ENCODE measurements at places on chromosomes 11 and 22. TPM values are rescaled to one million over a fixed set of nuclear protein-coding genes. Genes with fewer than 3 reads are reported as not detected.

The UCP3 gene
- 3.7 TPM for total RNA-seq

The HTR3A gene
- total RNA-seq, result not detected

The PIH1D2 gene
- total RNA-seq, result not detected

The APOBEC3H gene
- 0.85 TPM for total RNA-seq

The MMP12 gene
- not detected for total RNA-seq

DNA sequence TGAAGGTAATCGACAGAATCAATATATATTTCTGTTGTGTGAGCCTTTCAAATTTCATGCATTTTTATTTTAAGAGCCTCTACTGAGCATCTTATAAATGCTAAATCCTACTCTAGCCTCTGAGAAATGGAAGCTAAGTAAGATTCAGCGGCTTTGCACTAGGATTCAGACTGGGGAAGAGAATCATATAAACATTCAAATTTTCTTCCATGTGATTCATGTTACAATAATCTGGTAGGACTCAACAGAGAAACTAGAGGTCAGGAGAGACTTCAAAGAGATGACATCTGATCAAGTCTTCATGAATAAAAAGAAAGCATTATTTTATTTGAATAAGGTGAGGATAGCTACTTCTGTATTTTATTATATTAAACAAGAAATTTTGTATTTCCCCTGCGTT, 538.9 kb downstream of the DLG2 start:
- no peak overlapping the region for H3K27ac ChIP-seq
- no peaks in the 10 kb centered on the region for H3K36me3 ChIP-seq
- H3K27me3 ChIP-seq, result no peaks in the 10 kb centered on the region
- no peak for DNase-seq
- H3K4me3 ChIP-seq, result no peak overlapping the region
- H3K4me1 ChIP-seq, result no peaks in the 10 kb centered on the region

DNA sequence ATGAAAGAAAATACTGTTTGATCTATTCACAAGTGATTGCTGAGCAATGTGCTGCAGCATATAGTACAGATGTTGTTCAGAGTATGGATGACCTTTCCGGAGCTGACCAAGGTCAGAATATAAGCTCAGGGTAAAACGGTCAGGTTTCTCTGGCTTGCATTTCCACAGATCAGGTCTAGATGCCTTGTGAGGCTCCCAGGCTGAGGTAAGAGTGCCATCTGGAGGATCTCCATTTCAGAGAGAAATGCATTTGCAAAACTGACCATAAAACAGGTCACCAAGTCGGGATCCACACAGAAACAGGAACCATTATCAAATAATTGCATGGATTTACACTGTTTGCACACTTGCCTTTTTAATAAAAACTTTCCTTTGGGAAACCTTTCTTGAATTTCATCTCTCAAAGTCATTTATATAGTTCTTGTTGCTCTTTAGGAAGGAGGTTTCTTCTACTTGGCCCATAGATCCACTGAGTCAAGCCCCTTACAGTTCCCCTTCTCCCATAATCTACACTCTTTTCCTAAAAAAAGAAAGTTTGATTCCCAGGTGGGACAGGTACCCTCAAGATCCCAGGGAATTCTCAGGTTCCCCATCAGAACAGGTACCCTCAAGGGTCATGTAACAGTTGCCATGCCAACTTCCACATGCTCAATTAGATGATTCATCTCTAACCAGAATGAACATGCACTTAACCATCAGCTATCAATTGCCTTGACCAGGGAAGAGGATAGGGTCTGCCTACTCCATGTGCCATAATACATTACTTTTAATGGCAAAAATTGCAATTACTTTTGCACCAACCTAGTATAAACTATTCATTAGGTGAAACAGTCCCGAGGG, 25.0 kb upstream of the TMPRSS5 start:
- no peaks in the 10 kb centered on the region for H3K27me3 ChIP-seq
- DNase-seq, result peak; percentile 1
- H3K4me3 ChIP-seq, result no peak overlapping the region
- H3K4me1 ChIP-seq, result no peaks in the 10 kb centered on the region

DNA sequence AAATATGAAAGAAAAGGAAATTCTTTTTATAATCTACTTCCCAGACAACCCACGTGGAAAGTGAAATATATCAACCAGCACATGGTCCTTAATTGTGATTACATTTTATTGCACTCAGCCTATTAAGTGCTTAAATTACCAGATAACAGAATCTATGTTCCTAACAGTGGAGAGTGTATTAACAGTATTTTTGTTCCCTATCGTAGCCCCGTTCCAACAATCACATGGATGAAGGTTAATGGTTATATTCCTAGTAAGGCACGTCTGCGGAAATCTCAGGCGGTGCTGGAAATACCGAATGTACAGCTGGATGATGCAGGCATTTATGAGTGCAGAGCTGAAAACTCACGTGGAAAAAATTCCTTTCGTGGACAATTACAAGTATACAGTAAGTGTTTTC, 626.1 kb upstream of the ARHGAP42 start:
- no peaks in the 10 kb centered on the region for H3K36me3 ChIP-seq
- H3K27ac ChIP-seq, result no peak overlapping the region
- DNase-seq, result no peak

DNA sequence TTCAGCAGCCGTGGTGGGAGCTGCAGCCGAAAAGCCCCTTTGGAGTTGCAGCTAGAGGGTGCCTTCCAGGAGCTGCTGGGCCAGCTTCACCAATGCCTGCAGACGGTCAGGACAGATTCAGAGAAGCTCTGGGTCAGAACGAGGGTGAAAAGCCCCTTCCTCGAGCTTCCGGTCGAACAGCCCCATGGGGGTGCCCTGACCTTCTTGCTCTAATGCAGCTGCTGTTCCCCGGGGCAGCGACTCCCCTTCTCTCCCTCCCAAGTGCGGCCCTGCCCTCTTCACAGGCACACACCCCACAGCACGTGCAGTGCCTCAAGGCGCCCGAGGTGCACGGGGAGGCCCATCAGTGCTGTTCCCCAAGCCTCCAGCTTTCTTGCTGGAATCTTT, 9.6 kb upstream of the IFITM3 start:
- no peak for DNase-seq
- H3K27me3 ChIP-seq, result no peaks in the 10 kb centered on the region
- no peaks in the 10 kb centered on the region for H3K36me3 ChIP-seq
- H3K4me1 ChIP-seq, result peaks cover 64% of the 10 kb centered on the region
- H3K27ac ChIP-seq, result no peak overlapping the region

- H3K4me3 ChIP-seq, result no peak overlapping the region
- DNase-seq, result no peak
- H3K4me1 ChIP-seq, result no peaks in the 10 kb centered on the region
- no peak overlapping the region for H3K27ac ChIP-seq
- H3K36me3 ChIP-seq, result no peaks in the 10 kb centered on the region
Measured at GRCh38 chr11:112368381-112368780, 107.7 kb upstream of the PLET1 start.

DNA sequence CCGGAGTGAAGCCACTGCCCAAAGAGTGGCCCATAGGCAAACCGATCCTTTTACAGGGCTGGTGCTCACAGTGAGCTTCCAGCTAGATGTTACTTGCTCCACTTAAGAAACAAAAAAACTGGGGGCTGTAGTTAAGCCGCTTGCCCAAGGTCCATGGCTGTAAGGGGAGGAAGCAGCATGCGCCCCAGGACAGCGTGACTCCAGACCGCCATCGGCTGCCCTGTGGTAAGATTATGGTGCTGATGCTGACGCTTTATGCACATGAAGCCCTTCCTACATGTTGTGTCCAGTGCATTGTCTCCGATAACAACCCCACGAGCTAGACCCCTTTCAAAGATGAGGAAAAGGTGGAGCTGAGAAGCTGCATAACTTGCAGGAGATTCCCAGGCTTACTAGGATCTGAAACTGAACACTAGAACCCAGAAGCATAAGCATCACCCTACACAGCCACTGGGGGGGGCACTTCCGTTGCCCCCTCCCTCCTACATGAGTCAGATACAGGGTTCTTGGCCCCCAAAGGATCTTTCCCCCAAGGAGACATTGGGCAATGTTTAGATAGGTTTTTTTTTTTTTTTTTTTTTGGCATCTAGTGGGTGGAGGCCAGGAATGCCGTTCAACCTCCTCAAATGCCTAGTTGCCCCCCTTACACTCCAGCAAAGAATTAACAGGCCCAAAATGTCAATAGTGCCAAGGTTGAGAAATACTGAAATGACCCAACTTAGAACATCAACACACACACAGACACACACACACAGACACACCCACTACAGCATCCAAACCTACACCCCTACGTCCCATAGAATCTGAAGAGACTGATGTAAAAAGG, 53.9 kb downstream of the MN1 start:
- H3K36me3 ChIP-seq, result no peaks in the 10 kb centered on the region
- DNase-seq, result no peak
- H3K27ac ChIP-seq, result no peak overlapping the region

- no peaks in the 10 kb centered on the region for H3K36me3 ChIP-seq
- H3K4me3 ChIP-seq, result no peak overlapping the region
- DNase-seq, result peak; percentile 73
- H3K4me1 ChIP-seq, result no peaks in the 10 kb centered on the region
- peaks cover 4% of the 10 kb centered on the region for H3K27me3 ChIP-seq
Measured at GRCh38 chr11:75214411-75214821, 26.2 kb upstream of the TPBGL start.
